Naive thymus-derived CD4-positive, alpha-beta T cell (primary cell): ENCODE measurements at places on chromosomes 1 and 21. TPM values are rescaled to one million over a fixed set of nuclear protein-coding genes. Genes with fewer than 3 reads are reported as not detected.
A peak's percentile ranks its signal among the peaks of the same experiment; 100 is the strongest.

DNA sequence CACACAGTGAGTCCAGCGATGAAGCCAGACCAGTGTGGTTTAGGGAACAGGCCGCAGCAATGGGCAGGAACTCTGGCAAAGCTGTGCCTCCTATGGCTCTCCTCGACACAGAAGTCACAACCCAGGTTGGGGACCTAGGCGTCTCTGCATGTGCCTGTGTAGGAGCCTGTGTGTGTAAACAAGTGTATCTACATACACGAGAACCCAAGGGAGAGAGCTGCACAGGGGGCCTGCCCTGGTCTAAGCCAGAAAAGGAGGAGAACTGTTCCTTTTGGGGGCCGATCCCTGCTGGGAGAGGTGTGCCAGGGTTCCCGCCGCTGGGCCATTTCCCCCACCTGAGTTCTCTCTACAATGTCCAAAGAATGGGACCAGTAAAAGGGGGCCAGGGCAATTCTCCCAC is 56.0 kb downstream of the CD247 start:
- no peak for DNase-seq

- peak; percentile 75 for DNase-seq
Measured at GRCh38 chr1:161727256-161727924, 6.0 kb downstream of the FCRLB start.

DNA sequence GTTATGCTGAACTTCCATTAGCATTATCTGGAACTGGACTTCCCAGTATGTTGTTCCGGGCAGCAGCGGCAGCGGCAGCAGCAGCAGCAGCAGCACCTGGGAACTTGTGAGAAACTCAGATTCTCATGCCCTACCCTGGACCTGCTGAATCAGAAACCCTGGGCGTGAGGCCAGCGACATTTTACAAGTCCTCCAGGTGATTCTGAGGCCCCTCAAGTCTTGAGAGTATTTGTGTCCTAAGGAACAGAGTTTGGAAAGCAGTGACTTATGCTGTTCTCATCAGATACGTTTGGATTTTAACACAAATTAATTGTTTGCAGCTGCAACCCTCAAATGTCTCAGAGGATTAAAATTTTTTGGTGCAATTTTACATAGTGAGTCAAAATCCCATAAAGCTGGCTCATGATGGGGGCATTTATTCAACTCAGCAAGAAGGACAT is 157.2 kb upstream of the KAZN start:
- DNase-seq: no peak

DNA sequence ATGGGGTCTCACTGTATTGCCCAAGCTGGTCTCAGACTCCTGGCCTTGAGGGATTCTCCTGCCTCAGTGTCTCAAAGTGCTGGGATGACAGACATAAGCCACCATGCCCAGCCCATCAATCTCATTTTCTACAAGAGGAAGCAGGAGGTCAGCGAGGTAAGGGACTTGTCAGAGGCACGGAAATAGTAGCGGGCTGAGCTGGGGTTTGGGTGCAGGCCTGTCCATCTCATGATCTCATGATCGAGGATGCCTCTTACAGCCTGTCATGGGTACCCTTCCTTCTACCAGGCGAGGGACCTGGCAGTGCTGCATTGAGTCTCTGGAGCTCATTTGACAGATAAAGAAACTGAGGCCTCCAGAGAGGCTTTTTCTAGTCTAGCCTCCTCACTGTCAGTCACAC is 28.5 kb upstream of the SCCPDH start:
- no peak for DNase-seq

DNA sequence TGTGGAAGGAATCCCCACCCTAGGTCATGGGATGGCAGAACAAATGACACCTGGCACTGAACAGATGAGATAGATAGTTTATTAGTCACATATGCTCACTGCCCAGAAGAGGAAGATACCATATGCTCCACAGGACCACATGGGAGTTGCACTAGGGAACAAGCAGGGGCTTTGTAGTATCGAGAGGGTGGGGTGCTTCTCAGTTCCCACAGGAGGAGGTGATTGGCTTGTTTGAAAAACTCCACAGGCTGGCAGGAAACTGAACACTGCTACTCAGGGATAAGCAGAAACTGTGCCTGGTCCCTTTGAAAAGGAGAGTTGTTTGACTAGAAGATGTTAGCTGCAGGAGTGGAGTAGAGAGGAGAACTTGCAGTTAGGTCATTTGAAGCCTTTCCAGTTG is 31.9 kb upstream of the RXRG start:
- DNase-seq: no peak

DNA sequence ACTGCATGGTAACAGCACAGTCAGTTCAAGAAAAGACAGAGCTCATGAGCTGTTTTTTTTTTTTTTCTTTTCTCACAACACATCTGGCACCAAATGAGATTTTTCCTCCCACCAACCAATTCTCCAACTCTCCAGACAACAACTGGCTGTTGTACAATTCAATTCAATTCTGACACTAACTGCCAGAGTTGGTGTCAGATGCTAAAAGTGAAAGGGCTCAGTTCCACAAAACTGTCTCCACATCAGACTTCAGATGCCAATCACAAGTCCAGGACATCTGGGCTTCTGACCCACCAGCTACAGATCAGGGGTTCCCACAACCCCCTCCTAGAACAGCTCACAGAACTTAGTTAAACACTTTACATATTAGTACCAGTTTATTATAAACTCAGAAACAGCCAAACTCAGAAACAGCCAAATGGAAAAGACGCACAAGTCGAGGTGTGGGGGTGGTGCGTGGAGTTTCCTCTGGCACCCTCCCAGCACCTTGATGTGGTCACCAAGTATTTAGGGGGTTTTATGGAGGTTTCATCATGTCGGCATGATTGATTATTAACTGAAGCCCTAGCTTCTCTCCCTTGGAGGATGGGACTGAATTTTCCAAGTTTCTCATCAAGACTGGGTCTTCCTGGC is 39.2 kb upstream of the LRRC8D start:
- DNase-seq: peak; percentile 72

GRCh38 chr1:44134071-44134920 is 7.1 kb downstream of the KLF18 start:
- DNase-seq: no peak

Gene SPRR2F
- not detected for polyA plus RNA-seq

Gene CHI3L2
- 126 TPM for polyA plus RNA-seq

Gene CHIT1
- polyA plus RNA-seq: not detected

Gene NBPF20
- 0.68 TPM for polyA plus RNA-seq

Gene HES2
- polyA plus RNA-seq: not detected

Gene PLA2G2D
- polyA plus RNA-seq: not detected

Gene ZBTB8B
- polyA plus RNA-seq: not detected

Gene DCDC2B
- polyA plus RNA-seq: not detected
